NAMALWA (cell line): ENCODE measurements at places on chromosomes 5 and 9.

- no peak for DNase-seq
Observed at GRCh38 chr5:134798468-134798867, 39.9 kb downstream of the DDX46 start.

DNA sequence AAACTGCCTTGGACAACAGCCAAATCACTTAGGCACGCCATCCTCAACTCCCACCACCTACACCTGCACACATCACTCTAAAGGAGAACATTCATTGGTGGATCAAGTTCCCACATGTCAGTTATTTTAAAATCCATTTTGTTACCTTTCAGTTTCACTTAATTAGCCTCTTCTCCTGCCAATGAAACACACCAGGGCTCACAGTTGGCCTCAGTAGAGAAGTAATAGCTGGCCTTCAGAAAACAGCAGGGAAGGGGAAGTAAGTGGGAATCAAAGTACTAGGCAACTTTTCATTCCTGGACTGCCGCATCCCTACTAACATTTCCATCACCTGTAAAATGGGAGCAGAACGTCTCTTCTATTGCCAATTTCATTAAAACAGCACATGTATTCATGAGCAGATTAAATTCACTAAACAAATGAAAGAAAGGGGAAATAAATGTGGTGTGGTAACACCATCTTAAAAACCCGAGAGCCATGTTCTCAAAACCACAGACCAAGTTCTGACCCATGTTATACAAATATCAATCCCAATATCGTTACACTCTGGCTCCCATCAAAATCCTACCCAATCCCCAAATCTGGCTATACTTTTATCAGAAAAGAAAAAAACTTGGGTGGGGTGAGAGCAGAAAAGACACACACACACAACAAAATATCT is 1.7 kb downstream of the SIL1 start:
- no peak for DNase-seq

DNA sequence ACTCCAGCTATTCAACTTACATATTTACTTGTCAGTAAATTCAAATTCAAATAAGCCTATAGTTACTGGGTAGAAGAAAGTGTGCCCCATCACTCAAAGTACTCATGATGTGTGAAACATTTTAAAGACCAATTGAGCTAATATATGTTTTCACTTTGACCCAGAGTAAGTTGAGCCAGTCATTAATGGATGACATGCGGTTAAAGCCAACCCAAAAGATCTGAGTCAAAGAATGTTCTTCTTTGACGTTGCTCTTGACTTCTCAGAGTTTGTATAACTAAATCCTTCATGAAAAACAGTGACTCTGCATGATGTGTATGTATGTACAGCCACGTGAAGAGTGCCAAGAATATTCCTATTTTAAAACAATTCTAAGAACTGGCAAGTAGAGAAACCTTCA is 237.4 kb downstream of the NR2F1-AS1 start:
- DNase-seq: no peak

DNA sequence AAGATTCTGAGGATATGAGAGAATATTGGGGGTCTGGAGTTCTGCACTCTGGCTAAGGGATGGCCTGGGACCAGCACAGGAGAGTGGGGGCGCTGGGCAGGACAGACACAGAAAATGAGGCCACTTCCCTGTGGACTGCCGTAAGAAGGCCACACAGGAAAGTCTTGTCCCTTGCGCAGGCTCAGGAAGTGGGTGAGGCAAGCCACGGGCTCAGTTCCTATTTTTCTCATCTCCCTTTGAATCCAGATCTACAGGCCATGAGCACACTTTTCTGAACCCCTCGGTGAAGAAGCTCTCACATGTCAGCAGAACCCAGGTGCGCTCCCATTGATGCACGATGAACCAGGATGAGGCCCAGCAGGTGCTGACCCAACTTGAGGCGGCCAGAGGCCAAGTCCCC is 207.4 kb downstream of the AGTPBP1 start:
- DNase-seq: no peak

- DNase-seq: no peak
Observed at GRCh38 chr5:107074996-107075395, 595.7 kb downstream of the EFNA5 start.

GRCh38 chr5:153985498-153985897 is 53.2 kb downstream of the FAM114A2 start:
- DNase-seq: no peak
